Temporal lobe (tissue), 4 donors: ENCODE measurements at places on chromosomes 3 and 15. TPM values are rescaled to one million over a fixed set of nuclear protein-coding genes. Genes with fewer than 3 reads are reported as not detected.

The UBAP1L gene
- total RNA-seq, result 2.0 TPM

The ZMAT3 gene
- total RNA-seq, result 10.8 TPM

The CPLX3 gene
- 0.49 TPM for total RNA-seq

The CPN2 gene
- total RNA-seq, result not detected

The SLC22A14 gene
- total RNA-seq, result 0.25 TPM

The PYGO1 gene
- total RNA-seq, result 42.5 TPM

The PPP1R2 gene
- total RNA-seq, result 43.0 TPM

The CLSTN2 gene
- total RNA-seq, result 18.4 TPM

The DUOX1 gene
- not detected for total RNA-seq

The EIF1B gene
- 60.5 TPM for total RNA-seq

The C3orf20 gene
- not detected for total RNA-seq

The FETUB gene
- total RNA-seq, result not detected

The CLPX gene
- 61.2 TPM for total RNA-seq

The RETNLB gene
- not detected for total RNA-seq

The ST3GAL6 gene
- total RNA-seq, result 13.0 TPM

The THAP10 gene
- 3.9 TPM for total RNA-seq

The ARHGEF26 gene
- 7.9 TPM for total RNA-seq

The FRMD5 gene
- total RNA-seq, result 19.7 TPM

The CAV3 gene
- total RNA-seq, result not detected

The MESP1 gene
- total RNA-seq, result 2.0 TPM

The TMEM158 gene
- 14.5 TPM for total RNA-seq

The PLSCR1 gene
- total RNA-seq, result 10.3 TPM

The THBS1 gene
- total RNA-seq, result 29.5 TPM

The ATR gene
- 22.6 TPM for total RNA-seq

The GATA2 gene
- total RNA-seq, result 0.74 TPM

The CYP8B1 gene
- total RNA-seq, result not detected

The EXD1 gene
- 0.25 TPM for total RNA-seq

The C15orf61 gene
- 11.3 TPM for total RNA-seq

The MORC1 gene
- total RNA-seq, result under 0.01 TPM

The SUSD5 gene
- 1.7 TPM for total RNA-seq

The NMB gene
- 3.9 TPM for total RNA-seq

The TRIM42 gene
- not detected for total RNA-seq

The GRK7 gene
- total RNA-seq, result 0.25 TPM

The PRTG gene
- 4.9 TPM for total RNA-seq
